ENCODE measurements at places on chromosomes 16 and 17. TPM values are rescaled to one million over a fixed set of nuclear protein-coding genes. Genes with fewer than 3 reads are reported as not detected.

The SLC26A11 gene
- 14.0 TPM for total RNA-seq

The DNAH9 gene
- 0.13 TPM for total RNA-seq

The CKLF gene
- total RNA-seq, result 61.6 TPM

The MRPL10 gene
- total RNA-seq, result 99.6 TPM

The BORCS6 gene
- total RNA-seq, result 7.8 TPM

The TMEM256 gene
- 204 TPM for total RNA-seq

The CD300LF gene
- total RNA-seq, result not detected

The ANKRD40CL gene
- total RNA-seq, result not detected

The ST6GALNAC2 gene
- total RNA-seq, result 0.51 TPM

The RHOT2 gene
- 88.2 TPM for total RNA-seq

The TEX14 gene
- total RNA-seq, result 0.36 TPM

The WNT9B gene
- not detected for total RNA-seq

The WDR90 gene
- total RNA-seq, result 22.3 TPM

The TBC1D3I gene
- total RNA-seq, result not detected

Data from A549 treated with dexamethasone at 1 μM for 4 hours (cell line).